HS-5 (cell line): ENCODE measurements at places on chromosomes 3 and 15.

GRCh38 chr3:140467796-140468315 lies 210.0 kb upstream of the TRIM42 start:
- DNase-seq: no peak

DNA sequence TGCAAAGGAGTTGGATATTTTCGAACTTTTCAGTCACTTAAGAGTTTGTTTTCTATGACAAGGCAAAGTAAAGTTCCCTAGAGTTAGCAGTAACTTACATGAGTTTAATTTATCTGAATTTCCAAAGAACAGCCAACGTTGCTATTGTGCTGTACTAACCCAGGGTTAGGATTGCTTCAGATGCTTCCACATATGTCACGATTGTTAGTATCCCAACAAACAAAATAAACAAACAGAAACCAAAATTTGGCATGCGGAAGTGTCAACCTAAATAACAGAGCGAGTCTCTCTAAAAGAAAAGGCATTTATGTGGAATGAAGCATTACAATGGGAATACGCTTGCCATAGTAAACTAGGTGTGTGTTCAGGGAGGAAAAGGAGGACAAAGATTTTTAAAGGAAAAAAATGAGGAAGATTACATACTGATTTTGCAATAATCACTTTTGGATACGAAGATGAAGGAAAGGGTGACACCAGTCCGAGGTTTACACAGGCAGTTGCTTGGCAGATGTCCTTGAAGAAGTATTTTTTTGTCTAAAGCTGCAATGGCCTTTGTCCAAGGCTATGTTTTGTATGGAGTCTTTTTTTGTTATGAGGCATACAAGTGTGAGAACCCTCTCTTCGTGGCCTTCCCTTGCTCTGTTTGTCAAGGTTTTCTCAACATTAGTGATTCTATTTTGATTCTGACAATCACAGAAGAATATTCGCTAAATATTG lies 267.9 kb downstream of the GABRG3 start:
- DNase-seq: no peak

DNA sequence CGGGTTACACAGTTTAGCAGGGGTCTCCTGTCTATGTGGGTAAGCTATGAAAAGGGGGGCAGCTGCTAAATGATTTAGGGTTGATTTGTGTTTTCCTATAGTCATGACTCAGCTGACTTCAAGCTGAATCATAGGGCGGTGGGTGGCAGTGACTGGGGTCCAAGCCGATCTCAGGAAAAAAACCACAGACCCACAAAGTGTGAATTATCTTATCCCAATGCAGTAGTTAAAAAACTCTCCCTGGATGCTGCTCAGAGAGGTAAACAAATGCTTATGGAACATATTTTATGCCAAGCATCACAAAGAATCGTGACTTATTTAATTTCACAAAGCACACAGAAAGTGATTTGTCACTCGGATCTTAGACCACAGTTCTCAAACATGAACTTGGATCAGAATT lies 18.4 kb upstream of the TOPAZ1 start:
- no peak for DNase-seq

DNA sequence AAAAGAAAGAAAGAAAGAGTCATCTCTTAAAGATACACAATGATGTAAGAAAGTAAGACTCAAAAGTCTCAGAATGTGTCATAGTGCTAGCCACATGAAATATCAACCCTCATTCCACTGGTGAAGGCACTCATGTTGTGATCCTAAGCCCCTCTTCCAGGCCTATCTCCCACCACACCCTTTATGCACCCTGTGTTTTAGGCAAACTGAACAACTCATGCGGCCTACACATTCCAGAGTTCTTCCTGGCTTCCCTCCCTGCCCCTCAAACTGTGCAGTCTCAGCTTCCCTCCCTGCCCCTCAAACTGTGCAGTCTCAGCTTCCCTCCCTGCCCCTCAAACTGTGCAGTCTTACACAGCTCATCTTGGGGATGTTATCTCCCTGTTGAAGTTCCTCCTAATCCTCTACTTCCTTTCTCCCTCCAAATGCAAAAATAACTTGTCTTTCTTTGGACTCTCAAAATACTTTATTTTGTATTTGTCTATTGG lies 69.0 kb upstream of the FNDC3B start:
- no peak for DNase-seq

DNA sequence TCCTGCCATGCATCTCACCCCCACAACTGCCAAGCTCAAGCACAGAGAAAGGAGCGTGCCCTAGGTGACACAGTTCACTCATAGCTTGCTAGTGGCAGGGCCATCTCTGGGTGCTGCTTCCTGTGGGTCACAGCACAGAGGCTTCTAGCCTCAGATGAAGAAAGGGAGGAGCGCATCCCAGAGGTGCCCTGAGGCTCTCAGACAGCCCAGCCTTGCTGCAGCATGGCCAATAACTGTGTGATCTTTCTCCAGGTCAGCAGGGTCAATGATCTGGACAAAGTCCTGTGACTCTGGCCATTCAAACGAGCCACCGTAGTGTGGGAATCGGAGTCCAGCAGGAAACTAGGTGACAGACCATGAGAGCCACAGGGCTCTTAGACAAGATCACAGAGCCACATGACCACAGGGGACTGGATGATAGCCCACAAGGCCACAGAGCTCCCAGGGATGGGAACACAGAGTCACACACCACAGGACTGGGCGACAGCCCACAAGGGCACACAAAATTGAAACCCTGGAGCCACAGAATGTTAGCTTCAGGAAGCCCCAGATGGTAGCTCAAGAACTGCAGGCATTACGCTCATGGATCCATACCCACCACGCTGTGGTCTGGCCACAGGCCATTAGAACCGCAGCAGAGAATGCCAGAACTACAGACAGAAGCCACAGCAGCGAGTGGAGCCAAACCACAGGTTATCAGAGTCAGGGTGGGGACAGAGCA lies 25.9 kb upstream of the GRIP2 start:
- DNase-seq: peak; percentile 11

- no peak for DNase-seq
Observed at GRCh38 chr3:143287403-143287802, 167.8 kb downstream of the CHST2 start.

GRCh38 chr3:23888617-23889228 lies 28.1 kb downstream of the NKIRAS1 start:
- no peak for DNase-seq

DNA sequence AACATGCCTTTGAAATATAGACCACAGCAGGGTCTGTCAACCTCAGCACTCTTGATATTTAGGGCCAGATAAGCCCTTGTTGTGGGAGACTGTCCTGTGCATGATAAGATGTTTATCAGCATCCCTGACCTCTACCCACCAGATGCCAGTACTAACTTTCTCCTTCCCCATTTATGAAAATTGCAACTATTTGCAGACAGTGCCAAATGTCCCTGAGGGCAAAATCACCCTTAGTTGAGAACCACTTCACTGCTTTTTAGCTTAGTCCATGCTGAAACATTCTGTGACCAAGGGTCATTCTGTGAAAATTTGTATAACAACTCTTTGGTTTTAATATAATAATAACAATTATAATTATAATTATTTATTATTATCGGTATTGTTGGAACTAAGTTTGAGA lies 1032.4 kb downstream of the MCTP2 start:
- DNase-seq: no peak

GRCh38 chr3:10328460-10329071 lies 7.7 kb upstream of the SEC13 start:
- no peak for DNase-seq
